ENCODE measurements at places on chromosomes 5 and 9.

GRCh38 chr9:115757461-115757860 is 396.1 kb upstream of the PAPPA start:
- no peak for DNase-seq

DNA sequence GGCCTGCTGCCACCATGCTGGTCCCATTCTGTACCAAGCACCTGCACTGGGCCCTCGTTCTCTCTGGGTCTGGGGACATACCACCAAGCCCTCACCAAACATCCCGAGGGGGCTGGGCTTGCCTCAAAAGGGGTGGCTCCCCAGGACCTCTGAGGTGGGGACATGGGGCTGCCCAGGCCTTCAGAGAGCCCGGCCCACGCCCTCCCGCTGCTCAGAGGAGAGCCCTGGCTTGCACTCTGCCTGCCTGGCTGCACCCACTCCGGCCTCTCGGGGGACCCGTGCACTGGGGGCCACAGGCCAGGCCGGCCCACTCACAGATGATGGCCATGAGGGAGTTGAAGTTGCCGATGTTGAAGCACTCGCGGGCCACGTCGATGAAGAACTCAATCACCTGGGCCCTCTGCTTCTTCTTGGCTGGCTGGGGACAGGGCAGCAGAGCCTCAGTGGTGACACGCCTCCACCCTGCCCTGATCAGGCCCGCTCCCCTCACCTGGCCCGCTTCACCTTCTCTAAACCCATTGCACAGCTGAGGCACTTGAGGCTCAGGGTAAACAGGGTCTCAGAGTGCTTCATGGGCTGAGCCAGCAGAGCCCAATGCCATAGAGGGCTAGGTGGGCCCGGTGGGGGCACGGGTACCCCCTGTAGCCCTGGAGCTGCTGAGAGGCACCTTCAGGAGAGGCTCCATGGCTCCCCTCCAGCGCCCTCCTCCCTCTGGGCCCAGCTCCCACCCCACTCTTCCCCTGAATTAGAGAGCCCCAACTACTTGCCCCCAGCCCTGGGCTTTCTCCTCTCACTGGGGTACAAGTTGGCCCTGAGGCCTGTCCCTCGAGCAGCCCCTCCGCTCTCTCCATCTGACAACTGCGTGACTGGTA is 47.7 kb upstream of the RNF130 start:
- DNase-seq = no peak

DNA sequence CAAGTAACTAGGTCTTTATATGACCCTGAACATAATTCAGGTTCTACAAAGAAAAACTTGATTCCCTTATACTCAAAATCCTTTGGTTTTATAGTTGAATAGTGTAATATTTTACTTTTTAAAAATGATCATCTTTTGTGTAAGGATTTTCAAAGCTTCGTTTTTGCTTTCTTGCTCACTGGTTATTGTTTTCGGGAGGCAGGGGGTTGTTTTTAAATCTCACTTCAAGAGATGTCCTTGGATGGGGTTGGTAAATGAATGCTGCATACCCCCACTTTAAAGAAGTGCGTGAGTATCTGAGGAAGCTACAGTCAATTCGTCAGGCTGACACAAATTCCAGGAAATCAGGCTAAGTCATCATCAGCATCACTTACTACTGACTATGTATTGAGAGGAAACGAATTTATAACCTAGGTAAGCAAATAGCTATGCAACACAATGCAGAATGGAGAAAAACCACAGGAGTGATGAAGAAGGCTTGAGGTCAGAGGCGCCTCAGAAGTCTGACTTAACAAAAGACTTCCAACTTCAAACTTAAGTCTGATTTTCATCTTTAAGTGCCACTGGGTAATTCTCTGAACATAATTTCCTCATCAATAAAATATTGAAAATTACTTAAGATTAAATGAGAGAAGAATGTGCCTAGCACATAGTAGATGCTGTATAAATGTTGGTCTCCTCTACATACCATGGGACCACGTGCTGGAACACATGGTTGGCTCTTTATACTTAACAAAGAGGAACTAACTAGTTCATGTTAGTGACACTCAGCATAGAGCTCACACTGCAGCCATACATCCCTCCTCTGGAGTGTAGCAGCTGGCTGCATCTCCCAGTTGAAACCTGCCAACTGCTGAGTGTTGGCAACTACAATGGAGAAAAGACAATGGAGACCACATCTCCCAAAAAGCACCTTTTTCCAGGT is 106.0 kb upstream of the KIF2A start:
- no peak for DNase-seq

DNA sequence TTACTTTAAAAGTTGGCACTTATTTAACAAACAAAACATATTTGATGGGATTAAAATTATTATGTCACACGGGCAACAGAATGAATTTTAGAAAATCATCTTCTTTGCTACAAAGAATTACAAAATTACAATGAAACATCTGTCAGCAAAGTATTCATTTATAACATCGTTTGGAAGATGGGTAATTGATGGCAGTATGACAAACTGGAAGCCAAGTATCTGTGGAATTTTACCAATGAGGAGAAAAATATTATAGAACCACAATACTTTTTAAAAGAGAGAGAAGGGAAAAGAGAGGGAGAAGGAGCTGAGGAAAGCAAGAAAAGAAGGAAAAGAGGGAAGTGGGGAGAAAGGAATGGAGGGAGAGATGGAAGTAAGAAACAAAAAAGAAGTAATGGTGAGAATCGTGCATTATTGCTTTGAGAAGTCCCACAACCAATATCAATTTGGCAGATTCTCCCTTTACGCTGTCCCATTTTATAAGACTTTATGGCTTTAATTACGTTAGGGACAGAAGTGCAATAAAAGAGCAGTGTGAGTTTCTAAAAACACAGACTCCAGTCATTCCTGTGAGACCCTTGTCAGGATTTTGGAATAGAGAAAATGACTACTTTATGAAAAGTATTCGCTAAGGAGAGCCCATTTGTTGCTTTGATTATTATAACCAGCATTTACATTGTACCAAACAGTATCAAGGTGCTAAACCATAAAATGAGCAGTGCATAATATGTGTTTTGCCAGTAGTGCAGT is 76.7 kb downstream of the LURAP1L start:
- no peak for DNase-seq

DNA sequence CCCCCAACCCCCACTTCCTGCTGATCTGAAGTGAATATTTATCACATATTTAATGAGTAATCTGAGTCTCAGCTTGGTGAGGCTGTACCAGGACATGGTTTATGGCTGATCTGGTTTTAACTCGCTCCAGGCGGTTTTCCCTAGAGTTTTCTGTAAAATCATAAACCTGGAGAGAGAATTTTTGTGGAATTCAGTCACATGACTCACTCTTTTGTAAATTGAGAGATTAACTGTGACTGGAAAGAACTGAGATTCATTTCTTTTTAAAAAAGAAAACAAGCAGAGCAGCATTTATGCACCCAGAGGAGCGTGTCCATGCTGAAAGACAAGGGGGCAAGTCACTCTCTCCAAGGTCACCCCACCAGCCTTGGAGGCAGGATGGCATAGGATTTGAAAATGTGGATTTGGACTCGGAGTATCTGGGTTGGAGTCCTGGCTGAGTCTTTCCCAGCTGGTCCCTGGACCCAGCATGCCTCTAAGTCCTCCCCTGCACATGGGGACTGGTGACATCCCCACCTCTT is 81.8 kb downstream of the ZNF618 start:
- DNase-seq = no peak

GRCh38 chr5:145362266-145362665 is 472.9 kb downstream of the PRELID2 start:
- DNase-seq = no peak
